ENCODE measurements at places on chromosomes 7 and 10.
A peak's percentile ranks its signal among the peaks of the same experiment; 100 is the strongest.

DNA sequence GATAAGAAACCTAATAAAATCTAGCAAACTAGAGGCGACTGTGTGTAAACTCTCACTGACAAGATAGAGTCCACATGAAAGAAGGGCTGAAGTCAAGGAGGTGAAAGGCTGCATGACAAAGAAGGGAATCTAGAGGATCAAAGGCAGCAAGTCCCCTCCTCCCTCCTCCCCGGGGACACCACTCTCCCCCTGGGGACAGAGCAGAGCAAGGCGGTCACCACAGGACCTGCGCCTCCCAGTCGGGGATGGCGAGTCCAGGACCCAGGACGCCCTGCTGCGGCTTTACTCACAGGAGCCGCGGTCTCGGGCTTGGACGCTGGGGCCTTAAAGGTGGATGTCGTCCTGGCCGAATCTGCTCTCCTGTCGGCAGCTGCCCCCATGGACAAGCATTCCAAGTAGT lies 22.4 kb downstream of the BRI3 start:
- no peak for DNase-seq

DNA sequence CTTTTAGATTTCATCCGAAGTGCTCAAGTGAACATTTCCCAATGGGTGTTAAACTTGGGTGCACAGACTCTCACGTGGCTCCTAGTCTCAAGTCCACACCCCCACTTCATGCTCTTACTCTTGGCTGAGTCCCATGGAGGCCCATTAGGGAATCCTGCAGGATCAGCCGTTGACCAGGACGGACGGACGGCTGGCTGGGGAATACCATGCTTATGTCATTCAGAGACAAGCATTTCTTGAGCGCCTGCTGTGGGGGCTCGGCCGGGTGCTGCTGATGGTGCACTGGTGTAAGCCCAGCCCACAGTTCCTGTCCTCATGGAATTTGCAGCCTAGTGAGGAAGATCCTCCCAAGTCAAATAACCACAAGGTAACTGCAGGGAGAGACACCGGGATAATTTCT lies 44.7 kb downstream of the PITRM1 start:
- DNase-seq: no peak

DNA sequence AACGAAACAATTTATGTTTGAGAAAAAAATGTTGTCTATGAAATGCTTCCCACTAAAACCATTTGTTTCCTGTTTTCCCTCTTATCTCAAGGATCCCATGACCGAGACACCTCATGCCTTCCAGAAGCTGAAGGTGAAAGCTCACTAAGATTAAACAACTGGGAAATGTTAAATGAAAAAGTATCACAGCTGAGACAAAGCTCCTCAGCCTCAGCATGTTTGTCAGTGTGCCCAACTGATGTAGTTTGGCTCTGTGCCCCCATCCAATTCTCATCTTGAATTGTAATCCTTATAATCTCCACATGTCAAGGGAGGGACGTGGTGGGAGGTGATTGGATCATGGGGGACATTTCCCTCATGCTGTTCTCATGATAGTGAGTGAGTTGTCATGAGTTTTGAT lies 327.3 kb downstream of the HTR7 start:
- no peak for DNase-seq

GRCh38 chr7:129949292-129950133 lies 3.2 kb downstream of the UBE2H start:
- DNase-seq: peak; percentile 17

DNA sequence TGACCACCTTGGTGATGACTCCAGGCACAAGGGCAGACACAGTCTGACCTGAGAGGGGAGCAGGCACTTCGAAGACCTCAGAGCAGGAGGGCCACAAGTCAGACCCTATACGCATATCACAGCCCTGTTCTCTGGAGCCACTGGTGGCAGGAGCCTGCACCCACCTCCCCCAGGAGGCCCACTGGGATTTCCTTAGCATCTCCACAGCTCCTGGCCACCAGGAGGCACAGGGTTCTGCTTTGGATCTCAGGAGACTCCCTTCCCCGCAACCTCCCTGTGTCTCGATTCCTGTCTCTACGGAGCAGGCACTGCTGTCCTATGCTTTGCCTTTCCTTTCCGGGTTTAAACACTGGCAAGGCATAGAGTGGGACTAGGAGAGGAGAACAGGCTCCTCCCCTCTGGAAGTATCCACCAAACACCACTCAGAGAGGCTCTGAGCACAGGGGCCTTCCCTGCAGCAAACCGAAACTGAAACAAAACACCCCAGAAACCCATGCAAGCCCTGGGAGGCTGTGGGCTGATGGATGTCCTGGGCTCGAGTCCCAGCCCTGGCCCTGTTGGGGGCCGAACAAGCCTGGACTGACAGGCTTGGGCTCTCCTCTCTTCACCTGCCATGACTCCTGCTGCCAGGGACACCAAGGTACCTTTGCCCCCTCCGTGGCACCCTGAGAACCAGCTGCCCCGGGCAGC lies 166.3 kb downstream of the NEURL1 start:
- no peak for DNase-seq

DNA sequence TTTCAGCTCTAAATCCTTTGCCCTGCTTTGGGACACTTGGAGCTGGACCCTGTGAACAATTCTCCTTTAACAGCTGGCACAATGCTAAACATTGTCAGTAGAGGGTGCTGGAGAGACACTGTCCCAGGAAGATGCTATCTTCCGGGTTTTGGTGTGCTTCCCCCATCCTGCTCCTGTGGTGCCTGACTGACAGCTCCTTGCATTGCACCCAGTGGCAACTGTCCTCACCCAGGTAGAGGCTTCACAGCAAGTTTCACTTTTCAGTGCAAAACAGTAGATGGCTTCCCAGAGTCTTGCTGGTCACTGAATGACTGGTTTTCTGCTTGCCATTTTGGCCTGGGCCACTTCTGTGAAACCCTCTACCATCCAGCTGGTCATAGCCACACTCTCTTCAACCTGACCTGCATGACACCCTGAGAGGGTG lies 77.3 kb downstream of the CDC14C start:
- peak; percentile 28 for DNase-seq

GRCh38 chr7:25321424-25321823 lies 93.1 kb upstream of the NPVF start:
- no peak for DNase-seq

GRCh38 chr10:2885288-2886278 lies 181.8 kb upstream of the PFKP start:
- no peak for DNase-seq

GRCh38 chr10:86391236-86391840 lies 24.7 kb upstream of the GRID1 start:
- no peak for DNase-seq

- DNase-seq: no peak
These were observed 147.3 kb downstream of the MGMT start for GRCh38 chr10:129614341-129614740.

GRCh38 chr10:28930514-28931495 lies 253.5 kb downstream of the BAMBI start:
- DNase-seq: no peak

DNA sequence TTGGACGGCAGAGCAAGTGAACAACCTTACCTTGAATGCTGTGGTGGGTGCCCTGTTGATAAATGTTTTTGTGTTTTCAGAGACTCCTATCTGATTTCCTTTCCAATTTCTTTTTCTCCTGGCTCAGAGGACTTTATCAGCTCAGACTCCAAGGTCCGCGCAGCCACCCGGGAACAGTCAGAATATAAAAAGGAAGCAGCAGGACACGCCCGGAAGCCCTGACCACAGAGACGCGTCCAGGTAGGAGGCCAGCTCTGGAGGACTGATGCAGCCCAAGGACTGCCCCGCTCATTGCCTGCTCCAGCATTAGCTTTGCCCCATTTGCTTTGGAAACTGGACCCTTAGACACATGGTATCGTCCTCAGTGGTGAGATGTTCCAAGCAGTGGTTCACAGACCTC lies 61.3 kb downstream of the TACC2 start:
- no peak for DNase-seq

- DNase-seq: no peak
These were observed 82.9 kb upstream of the KCND2 start for GRCh38 chr7:120190109-120190508.

- DNase-seq: no peak
These were observed 49.3 kb downstream of the GPR141 start for GRCh38 chr7:37732888-37733287.

GRCh38 chr10:113572520-113573290 lies 19.9 kb downstream of the HABP2 start:
- DNase-seq: no peak

Data from SK-N-DZ (cell line).